ENCODE measurements at places on chromosomes 4 and X. TPM values are rescaled to one million over a fixed set of nuclear protein-coding genes. Genes with fewer than 3 reads are reported as not detected.
A peak's percentile ranks its signal among the peaks of the same experiment; 100 is the strongest.

The POU3F4 gene
- total RNA-seq, result not detected

The AGTR2 gene
- 44.2 TPM for total RNA-seq

The SYN1 gene
- total RNA-seq, result 0.44 TPM

The NMU gene
- 0.83 TPM for total RNA-seq

The NDP gene
- total RNA-seq, result 0.30 TPM

DNA sequence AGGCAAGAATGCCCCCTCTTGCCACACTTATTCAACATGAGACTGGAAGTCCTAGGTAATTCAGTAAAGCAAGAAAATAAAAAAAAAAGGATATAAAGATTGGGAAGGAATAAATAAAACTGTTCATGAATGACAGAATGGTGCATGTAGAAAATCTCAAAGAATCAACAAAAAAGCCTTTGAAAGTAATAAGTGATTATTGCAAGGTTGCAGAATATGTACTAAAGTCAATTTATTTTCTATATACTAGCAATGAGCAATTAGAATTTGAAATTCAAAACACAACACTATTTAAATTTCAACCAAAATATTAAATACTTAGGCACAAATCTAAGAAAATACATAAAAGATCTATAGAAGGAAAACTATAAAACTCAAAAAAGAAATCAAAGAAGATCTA, 58.6 kb downstream of the MAGEA10 start:
- H3K4me3 ChIP-seq, result no peak overlapping the region
- H3K27ac ChIP-seq, result no peak overlapping the region
- H3K36me3 ChIP-seq, result no peaks in the 10 kb centered on the region

DNA sequence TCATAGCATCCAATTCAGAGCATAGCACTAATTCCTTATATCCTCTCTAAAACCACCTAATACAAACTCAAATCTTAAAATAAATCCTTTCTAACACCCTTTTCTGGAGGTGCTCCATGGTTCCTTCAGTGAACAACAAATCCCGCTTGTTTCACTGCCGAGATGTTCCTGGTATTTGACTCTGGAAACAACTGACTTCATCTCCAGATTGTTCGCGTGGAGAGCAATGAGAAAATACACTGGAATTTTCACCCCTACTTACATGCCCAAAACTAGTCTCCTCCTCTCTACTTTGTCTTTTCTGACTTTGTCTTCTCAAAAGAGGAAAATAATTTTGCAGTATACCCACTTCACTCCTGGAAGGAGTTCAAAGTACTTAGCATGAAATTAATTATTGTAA, 129.0 kb downstream of the PLS3 start:
- H3K36me3 ChIP-seq, result no peaks in the 10 kb centered on the region
- DNase-seq, result no peak
- no peaks in the 10 kb centered on the region for H3K4me1 ChIP-seq
- no peaks in the 10 kb centered on the region for H3K27me3 ChIP-seq
- no peak overlapping the region for H3K4me3 ChIP-seq

GRCh38 chr4:26858947-26859401, 1.7 kb upstream of the STIM2 start:
- peak overlapping the region; percentile 82 for H3K4me3 ChIP-seq
- H3K36me3 ChIP-seq, result no peaks in the 10 kb centered on the region
- H3K27ac ChIP-seq, result peak overlapping the region; percentile 97
- DNase-seq, result no peak

DNA sequence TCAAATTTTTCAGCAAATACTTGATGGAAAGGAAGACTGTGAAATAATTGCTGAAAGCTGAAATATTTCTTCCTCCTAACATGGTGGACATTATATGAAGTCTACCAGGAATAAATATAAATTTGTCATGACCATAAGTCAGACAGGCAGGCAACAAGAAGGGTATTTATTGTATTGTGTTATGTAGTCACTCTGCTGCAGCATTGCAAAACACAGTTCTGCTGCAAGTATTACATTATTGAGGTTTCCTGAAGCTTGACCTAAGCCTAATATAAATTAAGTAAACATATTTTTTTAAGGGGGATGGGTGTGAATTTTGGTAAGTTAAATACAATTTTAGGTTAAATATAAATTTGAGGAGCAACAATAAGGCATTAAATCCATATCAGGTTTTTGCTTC, 60.2 kb upstream of the MAOA start:
- no peaks in the 10 kb centered on the region for H3K36me3 ChIP-seq
- H3K4me3 ChIP-seq, result no peak overlapping the region
- no peaks in the 10 kb centered on the region for H3K27me3 ChIP-seq
- no peak for DNase-seq
- no peaks in the 10 kb centered on the region for H3K4me1 ChIP-seq

DNA sequence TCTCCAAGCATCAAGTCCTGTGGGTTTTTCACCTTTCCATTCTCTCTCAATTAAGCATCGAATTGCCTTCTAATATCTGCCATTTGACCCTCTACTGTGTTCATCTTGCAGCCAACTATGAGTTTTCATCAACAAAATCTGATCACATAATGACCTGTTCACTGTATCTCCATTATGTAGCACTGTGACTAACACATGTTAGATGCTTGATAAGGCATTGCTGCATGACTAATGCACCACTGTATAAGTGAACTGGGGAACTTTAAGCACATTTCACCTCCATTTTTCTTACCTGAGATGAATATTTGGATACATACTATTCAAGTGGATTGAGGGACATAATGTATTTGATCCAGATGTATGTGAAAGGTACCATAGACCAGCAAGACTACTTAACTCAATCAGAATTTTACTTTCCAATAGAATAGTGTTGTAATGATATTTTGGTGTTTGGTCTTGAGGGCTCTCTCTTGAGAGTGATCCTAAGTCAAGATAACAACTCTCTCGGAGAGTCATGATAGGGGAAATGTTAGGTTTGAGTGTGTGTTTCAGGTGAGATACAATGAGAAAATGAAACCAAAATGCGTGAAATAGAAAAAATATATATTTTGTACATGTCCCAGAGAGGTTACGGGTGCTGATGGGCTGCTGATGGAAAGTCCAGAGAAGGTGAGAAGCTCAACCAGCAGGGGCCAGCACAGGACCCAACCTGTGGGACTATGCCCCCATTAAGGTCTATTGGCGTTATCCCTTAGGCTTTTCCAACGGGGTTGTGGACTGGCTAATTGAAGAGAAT, 60.2 kb upstream of the HS3ST1 start:
- peaks cover 23% of the 10 kb centered on the region for H3K4me1 ChIP-seq
- no peak for DNase-seq
- H3K4me3 ChIP-seq, result no peak overlapping the region

- DNase-seq, result no peak
- no peaks in the 10 kb centered on the region for H3K36me3 ChIP-seq
- H3K27me3 ChIP-seq, result no peaks in the 10 kb centered on the region
- H3K4me3 ChIP-seq, result no peak overlapping the region
- H3K27ac ChIP-seq, result peak overlapping the region; percentile 24
- no peaks in the 10 kb centered on the region for H3K4me1 ChIP-seq
Measured at GRCh38 chrX:4935401-4935800, 1222.0 kb upstream of the PRKX start.

- no peak for DNase-seq
- no peaks in the 10 kb centered on the region for H3K4me1 ChIP-seq
- H3K27me3 ChIP-seq, result no peaks in the 10 kb centered on the region
- no peaks in the 10 kb centered on the region for H3K36me3 ChIP-seq
Measured at GRCh38 chr4:83639849-83640493, 104.1 kb downstream of the GPAT3 start.

DNA sequence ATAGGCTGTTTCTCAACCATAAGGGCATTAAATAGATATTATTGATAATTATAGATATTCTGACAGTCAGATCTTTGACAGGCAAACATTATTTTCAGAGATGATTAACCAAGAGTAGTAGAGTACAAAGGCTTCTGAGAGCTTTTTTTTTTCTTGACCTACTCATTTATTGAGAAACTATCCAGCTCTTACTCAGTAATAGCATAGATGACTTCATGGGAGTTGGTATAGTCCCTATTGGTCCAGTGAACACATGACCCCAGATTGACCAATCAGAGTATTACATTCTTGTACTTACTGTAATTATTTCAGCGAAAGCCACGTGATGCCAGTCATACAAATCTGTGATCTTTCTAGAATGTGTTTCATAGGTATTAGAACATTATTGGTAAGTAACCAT, 508.7 kb downstream of the FSTL5 start:
- no peak for DNase-seq
- no peaks in the 10 kb centered on the region for H3K4me1 ChIP-seq
- no peaks in the 10 kb centered on the region for H3K27me3 ChIP-seq
- no peak overlapping the region for H3K4me3 ChIP-seq
- H3K36me3 ChIP-seq, result no peaks in the 10 kb centered on the region

DNA sequence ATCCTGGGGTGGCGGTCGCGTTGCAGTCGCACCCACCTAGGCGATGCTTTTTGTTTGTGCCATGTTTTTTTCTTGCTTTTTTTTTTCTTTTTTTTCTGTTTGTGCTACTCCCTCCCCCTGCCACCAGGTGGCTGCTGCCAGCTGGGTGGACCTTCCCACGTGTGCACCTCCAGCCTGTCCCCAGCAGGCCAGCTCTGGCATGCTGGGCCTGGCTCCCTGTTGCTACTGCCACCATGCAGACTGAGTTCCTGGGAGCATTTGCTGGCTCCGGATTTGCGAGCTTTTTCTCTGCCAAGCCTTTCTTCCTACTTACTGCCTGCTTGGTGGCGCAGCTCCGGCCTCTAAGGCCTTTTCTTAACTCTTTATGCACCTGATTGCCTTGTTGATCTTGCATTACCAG, 161.2 kb upstream of the WDFY3 start:
- no peaks in the 10 kb centered on the region for H3K4me1 ChIP-seq
- H3K4me3 ChIP-seq, result no peak overlapping the region
- no peak for DNase-seq
- no peak overlapping the region for H3K27ac ChIP-seq
- H3K36me3 ChIP-seq, result no peaks in the 10 kb centered on the region

DNA sequence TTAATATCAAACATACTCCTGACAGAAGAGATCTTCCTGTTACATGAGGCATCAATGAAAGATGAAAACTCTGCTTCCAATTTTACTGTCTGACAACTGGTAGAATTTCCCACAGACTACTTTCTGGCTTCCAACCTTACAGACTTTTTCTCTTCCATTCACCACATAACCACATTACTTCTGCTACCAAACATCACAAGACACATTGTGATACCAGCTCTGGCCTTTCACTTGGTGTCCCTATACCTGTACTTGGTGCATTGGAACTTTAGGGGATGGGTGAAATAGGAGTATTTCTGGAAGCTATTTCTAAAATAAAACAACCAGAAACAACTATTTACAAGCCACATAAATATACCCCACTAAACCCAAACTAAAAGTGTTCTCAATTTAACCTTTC, 20.5 kb downstream of the AMTN start:
- no peaks in the 10 kb centered on the region for H3K27me3 ChIP-seq
- H3K27ac ChIP-seq, result no peak overlapping the region
- no peaks in the 10 kb centered on the region for H3K36me3 ChIP-seq
- H3K4me3 ChIP-seq, result no peak overlapping the region
- no peaks in the 10 kb centered on the region for H3K4me1 ChIP-seq

DNA sequence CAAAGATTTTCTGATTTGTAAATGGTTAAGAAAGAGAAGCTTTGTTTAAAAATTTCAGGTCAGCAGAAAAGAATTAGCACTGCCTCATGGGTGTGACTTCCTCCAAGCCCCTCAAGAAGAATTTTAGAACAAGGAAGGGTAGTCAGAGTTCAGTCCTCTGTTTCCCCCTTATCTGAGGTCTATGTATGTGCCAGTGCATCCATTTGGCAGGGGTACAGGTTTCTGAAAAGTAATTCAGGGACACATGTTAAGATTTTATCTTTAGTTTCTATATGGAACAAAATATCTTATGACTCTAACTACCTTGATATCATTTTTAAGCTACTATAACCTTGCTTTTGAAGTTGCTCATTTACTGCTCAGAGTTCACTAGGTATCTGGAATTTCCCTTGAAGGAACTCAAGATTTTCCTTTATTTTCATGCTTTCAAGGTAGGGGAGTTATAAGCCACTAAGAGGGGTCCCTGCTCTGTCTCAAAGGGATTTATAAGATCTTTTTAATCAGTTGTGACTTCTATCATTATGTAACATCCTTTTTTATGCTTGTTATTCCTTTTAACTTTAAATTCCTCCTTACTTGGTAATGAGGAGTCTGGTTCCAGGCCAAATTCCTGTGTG, 24.4 kb upstream of the PLK4 start:
- DNase-seq, result no peak
- no peak overlapping the region for H3K4me3 ChIP-seq
- no peaks in the 10 kb centered on the region for H3K36me3 ChIP-seq
- H3K27me3 ChIP-seq, result no peaks in the 10 kb centered on the region

GRCh38 chr4:128707864-128708263, 101.6 kb upstream of the JADE1 start:
- no peak overlapping the region for H3K27ac ChIP-seq
- no peaks in the 10 kb centered on the region for H3K27me3 ChIP-seq
- no peak for DNase-seq
- no peak overlapping the region for H3K4me3 ChIP-seq

GRCh38 chr4:151418856-151419255, 9.9 kb downstream of the FHIP1A start:
- H3K27me3 ChIP-seq, result no peaks in the 10 kb centered on the region
- H3K4me3 ChIP-seq, result no peak overlapping the region
- no peak for DNase-seq
- H3K27ac ChIP-seq, result no peak overlapping the region

All from lower lobe of right lung (tissue), 2 donors.